ENCODE measurements at places on chromosomes 3 and 15.

GRCh38 chr15:60214201-60214600, 183.6 kb downstream of the ANXA2 start:
- DNase-seq: no peak

DNA sequence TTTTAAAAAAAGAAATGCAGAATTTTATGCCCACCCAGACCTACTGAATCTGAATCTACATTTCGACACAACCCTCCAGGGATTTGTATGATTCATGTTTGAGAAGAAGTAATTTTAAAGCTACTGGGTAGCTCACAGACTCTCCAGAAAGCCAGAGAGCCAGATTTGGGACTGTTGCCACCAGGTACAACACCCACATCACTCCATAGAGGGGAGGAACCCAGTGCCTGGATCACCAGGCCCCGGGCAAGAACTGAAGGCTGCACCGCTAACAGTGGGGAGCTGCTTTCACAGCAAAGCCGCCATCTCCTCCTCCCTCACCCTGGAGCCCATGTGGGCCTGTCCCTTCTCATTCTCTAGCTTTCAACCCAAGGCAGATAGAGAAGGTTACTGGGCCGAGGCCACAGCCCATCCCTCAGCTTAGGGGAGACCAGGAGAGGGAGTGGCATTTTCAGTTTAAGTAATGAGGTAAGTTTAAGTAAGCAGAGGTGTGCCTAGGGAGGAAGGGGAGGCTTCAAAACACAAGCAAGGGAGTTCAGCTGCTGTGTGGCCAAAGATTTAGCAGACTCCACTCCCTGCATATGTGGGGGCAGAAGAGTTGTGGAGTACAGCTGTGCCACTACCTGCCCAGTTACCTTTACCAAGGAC, 109.8 kb downstream of the IL12A start:
- no peak for DNase-seq

GRCh38 chr15:80780416-80781221, 1.4 kb downstream of the CEMIP start:
- no peak for DNase-seq

DNA sequence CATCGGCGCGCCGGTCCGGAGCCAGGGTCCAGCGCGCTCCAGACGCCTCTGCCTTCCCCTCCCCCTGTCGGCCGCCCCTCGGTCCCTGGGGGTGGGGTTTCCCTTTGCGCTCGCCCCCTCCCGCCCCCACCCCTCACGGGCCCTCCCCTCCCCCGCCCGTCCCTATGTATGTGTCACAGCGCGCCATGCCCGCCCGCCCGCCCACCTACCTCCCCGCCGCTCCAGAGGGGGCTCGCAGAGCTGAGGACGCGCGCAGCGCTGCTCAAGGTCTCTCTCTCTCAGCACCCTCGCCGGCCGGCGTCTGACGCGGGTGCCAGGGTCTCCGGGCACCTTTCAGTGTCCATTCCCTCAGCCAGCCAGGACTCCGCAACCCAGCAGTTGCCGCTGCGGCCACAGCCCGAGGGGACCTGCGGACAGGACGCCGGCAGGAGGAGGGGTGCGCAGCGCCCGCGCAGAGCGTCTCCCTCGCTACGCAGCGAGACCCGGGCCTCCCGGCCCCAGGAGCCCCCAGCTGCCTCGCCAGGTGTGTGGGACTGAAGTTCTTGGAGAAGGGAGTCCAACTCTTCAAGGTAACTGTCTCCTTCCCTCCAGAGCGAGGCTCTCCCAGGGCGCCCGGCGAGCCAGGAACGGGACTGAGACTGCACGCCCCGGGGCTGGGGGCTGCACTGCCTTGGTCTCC, at the start of gene ACAN:
ACAN (plus strand) TSS at position 196 of the 679 bp plus-strand sequence. CDS start 32,771 bp downstream, outside the sequence.
- no peak for DNase-seq

DNA sequence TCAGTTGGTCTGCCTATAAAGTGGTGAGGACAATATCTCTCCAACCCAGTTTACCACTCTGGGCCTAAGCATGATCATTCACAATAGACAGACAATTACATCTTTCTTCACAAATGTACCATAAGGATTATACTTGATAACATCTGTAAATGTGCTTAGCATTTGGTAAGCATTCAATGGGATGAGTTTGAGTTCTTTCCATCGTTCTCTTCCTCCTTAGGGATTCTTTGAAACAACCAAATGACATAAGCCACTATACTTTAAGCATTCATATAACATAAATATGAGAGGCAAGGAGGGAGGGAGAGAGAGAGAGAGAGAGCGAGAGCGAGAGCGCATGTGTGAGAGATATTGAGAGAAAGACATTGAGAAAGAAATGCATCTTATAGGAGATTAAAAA, 303.3 kb upstream of the CBLB start:
- DNase-seq: no peak

DNA sequence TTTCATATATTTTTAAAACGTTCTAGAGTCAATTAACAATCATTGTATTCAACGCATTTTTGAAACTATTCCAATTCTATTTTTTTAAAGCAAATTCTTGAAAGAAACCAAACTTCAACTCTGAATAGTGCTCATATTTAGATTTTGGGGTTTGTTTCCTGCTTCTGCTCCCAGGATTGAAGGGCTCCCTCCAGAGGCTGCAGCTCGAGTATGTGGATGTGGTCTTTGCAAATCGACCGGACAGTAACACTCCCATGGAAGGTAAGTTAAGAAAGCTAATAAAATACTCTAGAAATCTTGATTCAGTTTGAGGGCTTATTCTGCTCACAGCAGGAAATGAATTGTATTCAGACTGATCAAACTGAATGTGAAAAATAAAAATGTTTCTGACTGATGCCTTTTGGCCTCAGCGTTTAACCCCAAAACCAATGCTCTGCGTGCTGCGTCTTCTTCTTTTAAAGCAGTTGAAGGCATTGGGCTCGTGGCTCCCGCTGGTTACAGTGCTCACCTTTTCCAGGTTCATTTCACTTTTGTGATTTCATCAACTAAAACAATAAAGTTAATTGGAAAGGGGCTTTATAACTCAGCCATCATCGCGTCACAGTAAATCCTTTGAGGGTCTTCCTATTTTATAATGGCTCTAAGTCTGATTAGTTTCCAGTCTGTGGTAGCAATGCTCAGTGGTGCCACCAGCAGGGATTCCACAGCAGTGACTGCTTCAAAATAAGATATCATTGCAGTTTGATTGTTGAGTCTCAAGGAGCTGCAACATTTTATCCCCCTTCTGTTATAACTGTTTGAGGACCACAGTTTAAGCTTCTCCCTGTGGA, 80.1 kb downstream of the SSR3 start:
- DNase-seq: no peak

DNA sequence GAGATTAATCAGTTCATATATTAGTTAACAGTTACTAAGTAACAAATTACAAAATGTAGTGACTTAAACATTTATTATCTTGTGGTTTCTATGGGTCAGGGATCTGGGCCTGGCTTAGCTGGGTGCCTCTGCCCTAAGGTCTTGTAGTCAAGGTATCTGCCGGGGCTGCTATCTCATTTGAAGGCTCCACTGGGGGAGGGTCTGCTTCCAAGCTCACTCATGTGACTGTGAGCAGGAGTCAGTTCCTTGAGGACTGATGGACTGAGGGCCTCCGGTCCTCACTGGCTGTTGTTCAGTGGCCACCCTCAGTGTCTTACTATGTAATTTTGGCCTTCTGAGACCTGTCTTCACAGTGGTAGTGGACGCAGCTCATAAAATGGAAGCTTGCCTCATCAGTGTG, 135.9 kb upstream of the PLXNA1 start:
- DNase-seq: no peak

DNA sequence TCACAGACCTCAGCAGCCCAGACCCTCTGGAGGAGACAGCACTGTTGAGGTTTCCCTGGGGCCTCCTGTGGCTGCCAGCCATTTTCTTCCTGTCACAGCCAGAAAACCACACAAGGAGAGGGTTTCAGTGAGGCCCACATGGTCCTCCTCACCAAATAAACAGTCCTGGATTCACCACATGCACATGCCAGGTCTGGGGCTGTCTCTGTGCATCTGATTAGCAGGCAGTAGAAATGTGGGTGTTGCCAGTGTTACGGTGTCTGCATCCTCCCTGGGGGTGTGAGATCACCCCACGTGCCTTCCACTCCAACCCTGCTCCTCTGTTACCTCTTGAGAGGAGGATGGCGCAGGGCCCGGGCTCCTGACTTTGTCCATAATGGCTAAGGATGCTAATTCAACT, 140.4 kb downstream of the CHDH start:
- no peak for DNase-seq

GRCh38 chr3:169218314-169218983, 445.1 kb downstream of the MECOM start:
- no peak for DNase-seq

- DNase-seq: no peak
These were observed 116.1 kb upstream of the SLC7A14 start for GRCh38 chr3:170701696-170702678.

DNA sequence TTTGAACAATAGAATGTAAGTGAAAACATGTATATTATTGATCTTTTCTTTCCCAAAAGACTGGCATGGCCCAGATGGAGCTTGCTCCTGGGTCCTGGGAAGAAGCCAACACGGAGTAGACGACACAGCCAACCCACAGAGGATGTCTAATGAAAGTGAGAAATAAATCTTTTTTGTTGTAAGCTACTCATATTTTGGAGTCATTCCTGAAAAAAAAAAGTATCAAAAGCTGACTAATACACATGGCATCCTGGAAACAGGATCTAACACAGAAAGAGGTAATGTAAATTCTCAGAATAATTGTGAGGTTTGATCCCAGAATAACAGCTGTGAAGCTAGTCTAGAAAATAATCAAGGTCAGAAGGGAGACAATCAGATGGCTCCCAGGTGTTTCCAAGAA, 12.6 kb upstream of the FRMD5 start:
- no peak for DNase-seq

GRCh38 chr15:95269242-95270183, 1038.2 kb downstream of the MCTP2 start:
- DNase-seq: no peak

GRCh38 chr3:127560051-127560787, 30.3 kb downstream of the TPRA1 start:
- no peak for DNase-seq

DNA sequence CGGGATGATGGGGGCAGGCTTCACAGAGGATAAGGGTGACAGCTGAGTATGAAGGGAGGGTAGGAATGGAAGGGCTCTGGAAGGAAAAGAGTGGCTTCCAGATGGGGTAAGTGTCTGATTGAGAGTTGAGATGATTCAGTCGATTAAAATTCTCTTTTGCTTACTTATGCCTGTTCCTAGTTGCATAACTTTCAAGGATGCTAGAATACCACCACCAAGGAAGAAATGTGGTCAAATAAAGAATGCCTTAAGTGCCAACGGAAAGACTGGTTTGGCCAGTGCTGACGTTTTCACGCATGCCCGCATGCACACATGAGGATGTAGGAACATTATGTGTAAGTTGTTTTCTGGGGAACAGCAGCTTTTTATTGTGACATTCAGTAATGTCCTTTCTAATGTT, 263.4 kb upstream of the WNT5A start:
- DNase-seq: no peak

GRCh38 chr3:47849699-47850563, 47.0 kb downstream of the DHX30 start:
- no peak for DNase-seq

GRCh38 chr15:60831540-60831939, 352.6 kb upstream of the ICE2 start:
- DNase-seq: no peak

Measured in central memory CD4-positive, alpha-beta T cell (primary cell).